ENCODE measurements at places on chromosomes 7 and 10. TPM values are rescaled to one million over a fixed set of nuclear protein-coding genes. Genes with fewer than 3 reads are reported as not detected.

TMEM213 gene
- total RNA-seq, result not detected

LIPK gene
- not detected for total RNA-seq

LIPA gene
- 45.9 TPM for total RNA-seq

HTR5A gene
- not detected for total RNA-seq

ANKRD7 gene
- not detected for total RNA-seq

NPSR1 gene
- total RNA-seq, result not detected

AKR1D1 gene
- total RNA-seq, result not detected

- DNase-seq, result no peak
Observed at GRCh38 chr7:108419961-108420908, 36.0 kb downstream of the NRCAM start.

DNA sequence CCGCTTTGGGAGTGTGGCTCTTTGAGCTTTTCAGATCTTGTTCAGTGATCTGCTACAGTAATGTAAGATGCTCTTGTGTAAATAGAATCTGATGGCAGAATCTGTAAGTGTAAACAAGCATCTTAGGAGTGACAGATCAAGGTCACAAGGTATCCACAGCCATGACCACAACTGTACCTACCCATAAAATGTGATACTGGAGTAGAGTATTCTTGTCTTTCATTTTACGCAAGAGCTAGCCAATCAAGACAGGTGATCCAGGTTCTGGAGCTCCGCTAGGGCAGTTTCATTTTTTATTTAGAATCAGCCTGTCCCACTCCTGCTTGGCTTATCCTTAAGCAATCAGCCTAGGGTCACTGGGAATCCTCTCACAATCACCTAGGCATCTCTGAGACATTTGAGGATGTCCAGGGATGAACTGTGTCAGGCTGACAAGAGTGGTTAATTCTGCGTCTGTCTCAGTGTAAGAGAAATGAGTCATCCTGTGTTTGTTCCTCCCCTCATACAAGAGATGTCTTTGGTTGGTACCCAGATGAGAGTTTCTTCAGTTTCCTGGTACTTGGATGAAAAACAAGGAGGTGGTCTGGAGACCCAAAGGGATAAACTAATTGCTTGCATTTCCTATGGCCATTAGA is 13.6 kb downstream of the ZNF138 start:
- no peak for DNase-seq

DNA sequence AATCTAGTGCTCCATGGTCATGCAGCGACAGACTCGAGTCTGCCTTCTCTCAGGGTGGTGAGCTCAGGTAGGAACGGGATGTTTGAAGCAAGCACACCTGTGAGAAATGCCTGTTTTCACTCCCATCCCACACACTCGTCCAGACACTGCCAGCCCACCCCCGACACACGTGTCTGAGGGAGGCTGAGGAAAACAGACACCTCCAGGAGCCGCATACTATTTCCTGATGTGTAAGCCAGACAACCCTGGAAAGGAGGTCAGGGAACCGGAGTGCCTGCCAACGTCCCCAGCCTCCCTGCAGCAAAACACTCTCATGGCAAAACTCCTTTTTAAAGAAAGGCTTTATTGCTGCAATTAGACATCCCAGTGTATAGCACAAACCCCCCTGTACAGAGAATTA is 80.2 kb downstream of the ALOX5 start:
- DNase-seq, result no peak

GRCh38 chr10:101379663-101380352 is 25.8 kb downstream of the BTRC start:
- DNase-seq, result no peak

- no peak for DNase-seq
Observed at GRCh38 chr10:79982362-79982800, 33.5 kb upstream of the SFTPD start.

DNA sequence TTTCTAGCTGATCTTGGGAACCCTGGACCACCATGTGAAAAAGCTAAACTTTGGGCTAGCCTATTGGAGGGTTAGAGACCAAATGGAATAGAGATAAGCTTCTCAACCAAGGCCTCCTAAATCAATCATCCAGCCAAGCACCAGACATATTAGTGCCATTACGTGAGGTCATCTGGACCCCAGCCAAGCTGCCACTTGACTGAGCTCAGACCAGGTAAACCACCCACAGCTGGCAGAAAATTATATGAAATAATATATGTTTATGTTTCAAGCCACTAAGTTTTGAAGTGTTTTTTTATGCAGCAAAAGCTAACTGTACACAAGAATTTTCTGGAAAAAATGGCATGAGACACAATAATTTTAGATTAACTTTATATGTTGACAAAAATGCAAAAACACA is 82.6 kb upstream of the PCGF5 start:
- DNase-seq, result no peak

GRCh38 chr10:51048792-51049191 is 25.5 kb upstream of the PRKG1 start:
- DNase-seq, result no peak

DNA sequence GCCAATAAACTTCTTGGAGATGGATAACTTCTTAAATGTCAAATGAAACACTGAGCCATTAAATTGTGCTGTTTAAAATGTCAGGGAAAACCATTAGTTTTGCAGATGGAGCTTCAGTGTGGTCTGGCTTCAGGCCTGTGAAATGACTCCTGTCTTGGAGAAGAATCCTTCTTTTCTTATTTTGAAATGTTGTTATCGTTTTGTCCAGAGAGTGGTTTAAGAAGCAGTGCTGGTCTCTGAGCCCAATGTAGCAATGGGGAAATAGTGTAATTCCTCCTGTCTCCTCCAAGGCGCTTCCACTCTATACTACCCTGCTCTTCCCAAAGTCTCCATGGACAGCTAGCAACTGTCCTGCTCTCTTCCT is 177.6 kb downstream of the REEP3 start:
- no peak for DNase-seq

DNA sequence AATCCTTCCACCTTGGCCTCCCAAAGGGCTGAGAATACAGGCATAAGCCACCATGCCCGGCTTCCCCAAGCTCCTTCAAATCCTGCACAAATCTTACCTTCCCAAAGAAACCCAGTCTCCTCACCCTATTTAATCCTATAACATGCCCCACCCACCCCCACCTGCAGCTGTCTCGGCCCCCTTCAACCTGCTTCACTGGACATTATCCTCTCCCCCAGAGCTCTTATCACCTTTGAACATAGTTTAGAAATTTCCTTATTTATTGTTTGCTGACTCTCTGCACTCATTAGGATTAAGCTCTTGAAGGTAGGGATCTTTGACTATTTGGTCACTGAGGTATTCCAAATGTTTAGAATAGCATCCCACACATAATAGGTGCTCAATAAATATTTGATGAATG is 3.5 kb downstream of the ZNF467 start:
- no peak for DNase-seq

DNA sequence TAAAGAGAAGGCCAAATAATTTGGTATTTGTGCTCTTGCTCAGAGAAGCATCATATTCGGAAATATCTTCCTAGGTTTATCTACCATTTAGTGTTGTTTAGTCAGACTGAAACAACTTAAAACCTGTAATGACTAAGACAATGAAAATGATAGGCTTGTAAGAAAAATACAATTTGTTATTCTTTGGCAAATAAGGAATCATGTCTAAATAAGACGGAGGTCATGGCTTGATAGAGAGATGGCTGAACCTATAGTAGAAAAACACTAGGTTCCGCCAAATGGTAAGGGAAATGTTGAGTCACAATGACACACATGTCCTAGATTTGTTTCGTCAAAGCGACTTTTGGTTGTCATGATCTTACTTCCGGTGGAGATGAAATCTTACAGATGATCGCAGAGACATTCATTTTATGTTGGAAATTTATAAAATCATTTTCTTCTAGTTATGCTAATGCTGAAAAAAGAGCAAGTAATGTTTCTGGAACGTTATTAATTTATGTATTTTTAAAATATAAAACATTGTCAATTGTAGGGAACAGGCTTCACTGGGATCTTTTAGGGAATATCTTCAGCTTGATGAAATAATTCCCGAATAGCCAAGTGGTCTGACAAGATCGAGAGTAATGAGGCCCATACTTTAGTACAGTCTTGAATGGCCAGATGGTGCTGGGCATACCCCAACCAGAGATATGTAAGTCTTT is 1.0 kb downstream of the SRGN start:
- DNase-seq, result no peak

- no peak for DNase-seq
Observed at GRCh38 chr10:60208676-60209269, 180.9 kb downstream of the ANK3 start.

DNA sequence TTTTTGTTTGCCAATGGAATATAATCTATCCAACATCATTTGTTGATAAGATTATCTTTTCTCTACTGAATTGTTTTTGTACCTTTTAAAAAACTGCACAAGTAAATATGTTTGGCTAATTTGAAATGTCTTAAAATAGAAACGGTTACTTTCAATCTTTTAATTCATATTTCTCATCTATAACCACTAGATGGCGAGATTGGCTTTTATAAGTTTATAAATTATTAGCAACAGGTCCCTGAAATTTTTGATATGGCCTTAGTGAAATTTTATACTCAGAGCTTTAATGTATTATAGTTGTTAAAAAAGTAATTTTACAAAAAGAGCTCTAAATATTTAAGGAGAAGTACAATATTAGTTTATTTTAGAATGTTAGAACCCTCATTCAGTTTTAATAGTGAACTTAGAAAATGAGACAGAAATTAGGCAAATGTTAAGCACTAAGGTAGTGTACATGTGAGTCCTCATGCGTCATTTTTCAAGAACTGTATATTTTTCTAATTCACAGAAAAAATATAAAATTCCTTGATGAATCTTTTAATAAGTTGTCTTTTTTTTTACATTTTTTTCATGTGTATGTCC is 592.5 kb downstream of the ARL4A start:
- no peak for DNase-seq

DNA sequence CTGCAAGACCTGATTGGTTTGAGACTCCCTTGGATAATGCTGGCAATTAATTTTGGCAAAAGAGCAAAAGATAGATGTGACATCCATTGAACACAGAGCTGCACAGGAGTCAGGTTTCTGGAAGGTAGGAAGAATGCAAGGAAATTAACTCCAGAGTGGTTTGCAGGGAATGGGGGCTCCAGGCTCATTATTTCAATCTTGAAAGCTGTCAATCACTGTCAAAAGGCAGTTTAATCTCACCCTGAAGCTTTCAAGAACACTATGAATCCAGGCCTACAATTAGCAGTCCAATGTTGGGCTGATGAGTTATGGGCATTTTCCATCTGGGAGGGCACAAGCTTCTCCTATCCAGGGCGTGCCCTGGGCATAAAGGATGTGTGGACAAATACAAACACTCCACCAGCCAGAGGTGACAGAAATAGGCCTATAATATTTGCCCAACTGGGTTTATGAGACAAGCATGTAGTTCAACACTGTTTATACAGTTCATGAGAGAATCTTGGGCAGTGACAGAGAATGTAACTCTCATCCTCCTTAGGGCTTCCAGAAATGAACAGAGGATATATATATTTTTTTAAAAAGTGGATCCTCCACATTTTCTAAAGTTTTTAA is 80.5 kb downstream of the KCNMA1 start:
- no peak for DNase-seq

DNA sequence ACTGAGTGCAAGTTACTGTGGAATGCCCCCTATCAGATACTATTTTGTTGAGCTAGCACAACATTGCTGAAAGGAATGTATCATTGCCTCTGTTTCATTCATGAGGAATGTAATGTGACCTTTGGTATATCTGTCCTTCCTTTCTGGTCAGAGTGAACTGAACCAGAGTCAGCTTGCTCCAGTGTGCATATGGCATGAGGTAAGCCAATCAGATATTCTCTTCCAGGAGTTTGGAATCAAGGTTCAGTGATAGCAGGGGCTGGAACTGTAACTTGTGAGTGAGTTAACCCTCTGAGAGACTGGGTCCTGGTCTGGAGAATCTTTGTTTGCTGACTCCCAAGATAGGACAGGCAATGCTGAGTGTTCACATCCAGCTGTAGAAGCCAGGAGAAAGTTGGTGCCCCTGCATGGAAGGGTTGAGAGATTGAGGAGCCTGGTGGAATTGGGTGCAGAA is 45.3 kb upstream of the OSBPL3 start:
- peak; percentile 64 for DNase-seq

DNA sequence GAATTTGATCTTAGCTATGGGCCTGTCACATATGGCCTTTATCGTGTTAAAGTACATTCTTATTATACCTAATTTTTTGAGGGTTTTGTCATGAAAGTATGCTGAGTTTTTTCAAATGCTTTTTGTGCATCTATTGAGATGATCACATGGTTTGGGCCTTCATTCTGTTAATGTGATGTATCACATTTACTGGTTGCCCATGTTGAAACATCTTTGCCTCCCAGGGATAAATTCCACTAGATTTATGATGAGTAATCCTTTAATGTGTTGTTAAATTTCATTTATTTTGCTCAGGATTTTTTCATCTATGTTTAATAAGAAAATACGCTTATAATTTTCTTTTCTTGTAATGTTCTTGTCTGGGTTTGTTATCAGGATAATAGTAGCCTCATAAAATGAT is 442.0 kb downstream of the MDFIC start:
- no peak for DNase-seq

DNA sequence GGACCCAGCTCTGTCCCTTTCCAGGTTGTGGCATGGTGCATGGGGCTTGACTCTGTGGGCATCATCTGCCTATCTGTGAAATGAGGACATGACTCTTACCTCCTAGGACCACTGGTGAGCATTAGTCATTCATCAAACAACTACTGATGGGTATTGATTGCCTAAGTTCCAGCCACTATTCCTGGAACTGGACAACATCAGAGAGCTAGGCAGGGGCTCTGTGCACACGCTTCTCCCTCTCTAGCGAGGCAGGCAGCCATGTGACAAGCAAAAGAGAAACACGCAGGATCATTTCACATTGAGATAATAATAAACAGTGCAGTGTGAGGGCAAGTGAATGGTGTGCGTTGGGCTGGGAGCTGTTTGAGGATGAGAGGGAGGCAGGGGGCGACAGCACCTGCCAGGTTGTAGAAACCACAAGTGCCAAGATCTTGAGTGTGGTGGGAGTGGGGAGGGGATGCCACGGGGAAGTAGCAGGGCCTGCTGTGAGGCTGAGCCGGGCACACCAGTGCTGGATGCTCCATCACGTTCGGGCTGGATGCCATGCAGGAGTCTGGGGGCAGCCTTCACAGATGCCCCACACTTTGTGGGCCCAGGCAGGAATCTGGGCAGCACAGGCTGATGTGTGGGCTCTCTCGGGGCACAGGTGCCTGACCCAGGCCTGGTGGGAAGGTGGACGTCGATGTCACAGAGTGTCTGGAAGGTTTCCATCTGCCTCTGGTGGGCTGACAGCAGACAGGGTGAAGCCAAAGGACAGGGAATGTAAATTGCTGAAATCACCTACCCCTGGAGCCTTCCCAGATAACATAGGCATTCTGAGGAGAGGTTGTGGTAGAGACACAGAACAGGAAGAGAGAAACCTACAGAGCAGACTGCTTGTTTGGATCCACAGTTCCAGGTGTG is 405.5 kb downstream of the RPS24 start:
- DNase-seq, result no peak

All from MG63 (cell line).